ENCODE measurements at places on chromosomes 4 and X.

DNA sequence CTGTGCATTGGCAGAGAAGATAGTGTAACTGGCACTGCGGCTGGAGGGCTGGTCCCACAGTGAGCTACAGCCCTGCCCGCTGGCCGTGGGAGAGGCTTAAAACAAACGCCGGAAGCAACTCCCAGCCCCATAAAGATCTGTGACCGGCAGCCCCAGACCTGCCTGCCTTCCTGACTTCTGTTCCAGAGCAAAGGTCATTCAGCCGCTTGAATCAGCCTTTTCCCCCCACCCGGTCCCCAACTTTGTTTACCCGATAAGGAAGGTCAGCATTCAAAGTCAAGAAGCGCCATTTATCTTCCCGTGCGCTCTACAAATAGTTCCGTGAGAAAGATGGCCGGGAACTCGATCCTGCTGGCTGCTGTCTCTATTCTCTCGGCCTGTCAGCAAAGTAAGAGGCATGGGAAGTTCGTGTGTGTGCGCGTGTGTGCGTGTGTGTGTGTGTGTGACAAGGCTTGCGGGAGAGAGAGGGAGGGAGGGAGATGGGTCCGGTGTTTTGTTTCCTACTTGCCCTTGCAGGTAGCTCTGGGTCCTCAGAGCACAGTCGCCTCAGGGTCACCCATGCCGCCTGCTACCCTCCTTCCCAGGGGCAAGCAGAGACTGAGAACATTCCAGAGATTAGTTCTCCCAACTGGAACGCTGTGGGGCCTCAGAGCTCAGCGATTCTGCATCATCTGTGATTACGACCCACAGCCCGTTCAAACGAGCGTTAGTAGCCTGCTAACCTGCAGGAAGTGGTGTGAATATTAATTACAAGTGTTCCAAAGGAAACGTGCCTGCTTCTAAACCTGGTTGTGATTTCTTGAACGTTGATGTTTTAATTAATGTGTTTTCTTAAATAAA lies at the start of gene MGST2:
TSS of gene MGST2 (plus strand) at position 130 of the 840 bp plus-strand sequence. CDS start at position 331, 201 bp downstream.
- DNase-seq, result peak; percentile 68

- no peak for DNase-seq
These were observed 32.9 kb upstream of the XK start for GRCh38 chrX:37652589-37653231.

GRCh38 chr4:155521382-155521781 lies 144.6 kb upstream of the MAP9 start:
- no peak for DNase-seq

DNA sequence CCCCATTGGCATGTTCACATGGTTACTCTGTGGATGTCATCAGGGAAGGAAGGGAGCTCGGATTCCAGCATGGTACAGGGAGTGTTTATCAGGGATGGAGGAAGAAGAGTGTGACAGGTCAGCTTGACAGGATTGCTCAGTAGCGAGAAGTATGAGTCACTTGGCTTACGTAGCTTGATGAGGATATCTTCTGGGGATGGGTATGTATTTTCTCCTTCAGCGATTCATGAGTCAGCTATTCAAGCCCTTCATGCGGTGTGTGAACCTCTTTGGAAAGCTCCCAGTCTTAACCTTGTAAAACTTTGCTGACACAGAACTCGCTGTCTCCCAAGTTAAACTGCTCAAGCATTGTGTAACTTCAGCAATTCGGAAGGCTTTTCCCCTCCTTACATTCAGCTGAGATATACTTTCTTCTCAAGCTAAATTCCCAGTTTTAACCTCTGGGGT lies 275.4 kb downstream of the ARHGAP10 start:
- no peak for DNase-seq

DNA sequence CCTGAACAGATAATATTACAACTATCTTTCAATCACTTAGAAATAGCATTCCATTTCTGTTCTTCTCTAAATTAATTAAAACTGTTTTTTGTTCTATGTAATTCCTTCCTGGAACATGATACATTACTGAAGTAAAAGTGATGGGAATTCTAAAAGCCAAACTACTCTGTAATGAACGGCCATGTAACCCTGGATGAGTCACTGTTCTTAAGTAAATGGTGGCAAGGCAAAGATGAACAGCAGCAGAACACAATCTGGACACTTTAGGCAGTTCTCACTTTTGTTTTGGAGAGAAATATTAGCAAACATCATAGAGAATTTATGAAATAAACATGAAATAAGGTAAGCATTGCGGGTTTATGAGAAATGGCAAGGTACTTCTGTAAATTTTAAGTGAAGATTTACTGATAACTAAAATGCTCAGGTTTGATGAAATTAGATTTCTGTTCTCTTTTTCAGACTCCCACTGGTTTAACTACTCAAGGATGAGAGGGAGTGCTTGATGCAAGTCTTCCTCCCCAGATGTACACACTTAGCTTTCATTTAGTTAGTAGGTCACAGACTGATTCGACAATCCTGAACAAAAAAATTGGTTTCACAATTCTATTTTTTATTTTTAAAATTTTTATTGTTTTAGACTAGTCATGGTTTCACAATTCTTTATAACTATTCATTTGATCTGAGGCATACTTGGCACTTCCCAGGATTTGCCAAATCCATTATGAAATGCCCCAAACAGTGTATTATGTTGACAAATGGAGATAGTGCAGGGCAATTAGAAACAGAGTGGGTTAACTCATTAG lies 964 bp upstream of the GPR82 start:
- DNase-seq, result no peak

GRCh38 chr4:11602606-11603340 lies 174.1 kb upstream of the HS3ST1 start:
- no peak for DNase-seq

- no peak for DNase-seq
These were observed 66.8 kb downstream of the SPIN3 start for GRCh38 chrX:56928546-56928945.

DNA sequence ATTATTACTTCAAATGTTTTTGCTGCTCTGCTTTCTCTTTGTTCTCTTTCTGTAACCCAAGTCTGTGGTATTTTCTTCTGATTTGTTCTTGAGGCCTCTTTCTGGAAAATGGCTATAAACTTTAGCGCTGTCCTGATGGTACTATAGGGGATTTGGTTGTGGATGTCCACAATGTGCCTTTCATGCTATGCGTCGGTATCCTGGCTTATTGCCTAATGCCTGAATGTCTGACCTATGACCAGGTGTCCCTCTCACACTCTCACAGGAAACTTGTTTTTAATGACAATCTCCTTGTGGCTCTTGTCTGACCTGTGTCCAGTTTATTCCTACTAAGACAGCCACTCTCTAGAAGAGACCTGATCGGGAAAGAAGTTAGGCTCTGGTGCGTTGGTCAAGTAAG lies 222.4 kb upstream of the NR3C2 start:
- no peak for DNase-seq

DNA sequence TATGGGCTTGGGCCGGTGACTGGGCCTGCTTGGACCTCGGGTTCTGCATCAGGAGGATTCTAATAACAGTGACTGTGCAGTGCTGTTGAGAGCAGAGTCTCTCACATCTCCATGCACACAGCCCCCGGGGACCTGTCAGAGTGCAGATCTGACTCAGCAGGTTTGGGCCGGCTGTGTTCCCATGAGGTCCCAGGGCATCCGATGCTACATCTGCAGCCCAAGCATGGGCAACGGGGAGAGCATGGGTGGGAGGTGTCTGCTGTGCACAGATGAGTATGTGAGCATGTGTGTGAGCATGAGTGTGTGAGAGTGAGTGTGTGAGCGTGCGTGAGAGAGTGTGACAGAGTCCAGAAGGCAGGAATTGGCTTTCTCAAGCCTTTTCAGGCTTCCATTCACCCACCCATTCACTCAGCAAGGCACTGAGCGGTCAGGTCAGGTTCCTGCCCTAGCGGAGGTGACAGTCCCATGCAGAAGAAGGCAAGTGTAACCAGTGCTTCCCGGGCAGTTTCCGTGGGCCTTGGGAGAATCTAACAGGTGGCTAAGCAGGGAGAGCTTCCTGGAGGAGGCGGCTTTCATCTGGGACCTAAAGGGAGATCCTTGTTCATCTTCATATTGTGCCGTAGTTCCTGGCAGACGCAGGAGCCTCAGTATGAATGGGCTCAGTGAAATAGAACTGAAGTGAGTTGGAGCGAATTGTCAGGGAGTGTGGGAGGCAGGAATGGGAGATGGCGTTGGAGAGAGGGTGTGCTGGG lies 62.6 kb downstream of the SORCS2 start:
- peak; percentile 72 for DNase-seq

DNA sequence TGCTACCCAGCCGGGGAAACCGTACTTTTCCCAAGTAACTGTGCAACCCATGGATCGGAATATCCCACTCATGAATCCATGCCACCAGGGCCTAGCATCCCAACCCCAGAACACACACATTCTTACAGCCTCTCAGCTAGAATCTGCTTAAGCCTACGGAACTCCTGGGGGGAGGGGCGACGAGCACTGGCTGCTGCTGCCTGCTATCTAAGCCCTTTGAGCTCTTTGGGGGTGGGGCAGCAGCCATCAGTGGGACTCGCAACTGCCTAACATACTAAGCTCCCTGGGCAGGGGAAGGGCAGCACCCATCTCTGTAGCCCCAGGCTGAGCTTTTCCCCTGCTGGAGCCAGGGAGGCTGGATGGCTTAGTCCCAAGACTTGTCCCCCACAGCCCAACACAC lies 28.6 kb downstream of the NUDT10 start:
- no peak for DNase-seq

- no peak for DNase-seq
These were observed 122.3 kb upstream of the UGT8 start for GRCh38 chr4:114476310-114476709.

DNA sequence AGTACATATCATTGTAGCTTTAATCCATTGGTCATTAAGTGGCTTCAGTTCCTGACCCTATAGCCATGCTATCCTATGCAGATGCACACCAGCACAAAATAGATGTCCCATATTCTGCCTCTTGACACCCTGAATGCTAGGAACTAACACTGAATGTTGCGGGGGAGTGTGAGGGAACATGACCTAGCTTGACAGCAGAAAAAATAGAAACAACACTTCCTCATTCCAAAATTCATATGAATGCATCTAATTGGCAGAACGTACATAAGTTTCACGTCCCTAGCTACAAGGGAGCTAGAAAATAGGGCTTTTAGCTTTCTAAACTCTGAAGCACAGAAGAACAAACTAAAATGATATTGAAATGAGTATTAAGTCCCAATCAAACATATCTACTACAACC lies 14.4 kb upstream of the DCAF8L1 start:
- no peak for DNase-seq

- DNase-seq, result no peak
These were observed 118.4 kb downstream of the ASB9 start for GRCh38 chrX:15151267-15152186.

- DNase-seq, result no peak
These were observed 302.1 kb downstream of the KCTD8 start for GRCh38 chr4:44146516-44146915.

DNA sequence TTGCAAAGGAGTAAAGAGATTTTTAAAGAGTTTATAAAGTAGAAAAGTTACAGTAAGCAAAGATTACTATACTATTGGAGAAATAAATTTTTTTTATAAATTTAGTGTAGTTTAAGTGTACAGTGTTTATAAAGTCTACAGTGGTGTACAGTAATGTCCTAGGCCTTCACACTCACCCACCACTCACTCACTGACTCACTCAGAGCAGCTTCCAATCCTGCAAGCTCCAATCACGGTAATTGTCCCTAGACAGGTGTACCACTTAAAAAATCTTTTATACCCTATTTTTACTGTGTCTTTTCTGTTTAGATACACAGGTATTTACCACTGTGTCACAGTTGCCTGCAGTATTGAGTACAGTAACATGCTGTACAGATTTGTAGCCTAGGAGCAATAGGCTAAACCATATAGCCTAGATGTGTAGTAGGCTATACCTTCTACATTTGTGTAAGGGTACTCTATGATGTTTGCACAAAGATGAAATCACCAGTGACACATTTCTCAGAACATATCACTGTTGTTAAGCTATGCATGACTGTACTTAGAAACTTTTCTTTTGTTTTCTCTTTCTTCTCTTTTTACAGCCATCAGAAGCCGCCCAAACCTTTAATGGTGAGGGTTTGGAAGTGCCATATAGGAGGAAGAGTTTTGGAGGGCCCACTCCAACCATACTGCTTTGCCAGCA lies 11.8 kb upstream of the SH3RF1 start:
- no peak for DNase-seq

DNA sequence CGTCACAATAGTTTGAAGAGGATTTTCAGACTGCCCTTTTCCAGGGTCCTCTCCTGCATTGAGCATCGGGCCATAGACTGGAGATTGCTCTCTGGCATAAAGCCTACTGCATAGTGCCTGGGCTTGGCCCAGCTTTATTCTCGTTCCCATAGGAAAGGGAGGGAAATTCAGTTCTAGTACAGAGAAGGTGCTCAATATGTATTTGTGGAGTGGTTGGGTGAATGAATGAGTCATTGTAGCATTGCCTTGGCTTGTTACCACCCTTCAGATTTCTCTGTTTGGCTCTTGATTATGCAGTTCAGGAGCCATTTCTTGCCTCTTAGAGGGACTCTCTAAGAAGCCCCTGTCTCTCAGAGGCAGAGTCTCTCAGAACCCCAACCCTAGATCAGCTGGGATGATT lies 2.6 kb downstream of the TMEM35A start:
- DNase-seq, result no peak

DNA sequence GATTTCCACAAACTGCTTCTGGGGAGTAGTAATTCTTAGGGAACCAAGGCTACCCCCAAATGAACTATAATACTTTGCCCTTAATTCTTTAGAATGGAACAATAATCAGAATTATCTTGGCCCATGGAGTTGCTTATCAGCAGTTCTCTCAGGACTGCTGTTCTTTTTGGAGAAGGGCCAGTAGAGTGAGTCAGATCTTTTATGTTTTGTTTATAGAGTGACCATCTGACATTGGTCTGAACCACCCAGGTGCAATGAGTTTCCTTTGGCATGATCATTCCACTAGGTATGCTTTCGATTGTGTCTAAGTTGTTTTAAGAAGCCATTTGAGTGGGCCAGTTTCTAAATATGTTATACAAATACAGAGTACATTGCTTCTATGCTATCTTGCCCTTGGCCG lies 31.8 kb downstream of the PRRG1 start:
- DNase-seq, result no peak

- DNase-seq, result no peak
These were observed 18.0 kb downstream of the PPEF1 start for GRCh38 chrX:18725310-18725943.

GRCh38 chr4:1604181-1604705 lies 79.9 kb downstream of the FAM53A start:
- DNase-seq, result no peak

GRCh38 chr4:26051240-26051639 lies 137.2 kb downstream of the SMIM20 start:
- DNase-seq, result no peak

DNA sequence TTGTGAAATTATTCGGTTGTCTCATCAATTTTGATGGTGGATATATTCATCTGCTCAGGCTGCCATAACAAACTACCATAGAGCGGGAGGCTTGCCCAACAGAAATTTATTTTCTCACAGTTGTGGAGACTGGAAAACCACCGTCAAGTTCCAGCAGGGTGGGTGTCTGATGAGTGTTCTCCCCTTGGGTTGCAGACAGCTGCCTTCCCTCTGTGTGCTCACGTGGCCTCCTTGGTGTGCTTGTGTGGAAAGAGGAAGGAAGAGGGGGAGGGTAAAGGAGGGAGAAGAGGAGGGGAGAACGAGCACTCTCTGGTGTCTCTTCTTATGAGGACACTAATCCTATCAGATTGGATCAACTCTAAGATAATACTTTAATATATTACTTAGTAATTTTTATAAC lies 123.8 kb upstream of the TEX13D start:
- DNase-seq, result no peak

- DNase-seq, result no peak
These were observed 147.6 kb upstream of the DIPK2B start for GRCh38 chrX:45348296-45348695.
